ENCODE measurements at places on chromosomes 12 and 14. TPM values are rescaled to one million over a fixed set of nuclear protein-coding genes. Genes with fewer than 3 reads are reported as not detected.

GRCh38 chr14:61514927-61515326, 180.4 kb upstream of the HIF1A start:
- no peak for DNase-seq

DNA sequence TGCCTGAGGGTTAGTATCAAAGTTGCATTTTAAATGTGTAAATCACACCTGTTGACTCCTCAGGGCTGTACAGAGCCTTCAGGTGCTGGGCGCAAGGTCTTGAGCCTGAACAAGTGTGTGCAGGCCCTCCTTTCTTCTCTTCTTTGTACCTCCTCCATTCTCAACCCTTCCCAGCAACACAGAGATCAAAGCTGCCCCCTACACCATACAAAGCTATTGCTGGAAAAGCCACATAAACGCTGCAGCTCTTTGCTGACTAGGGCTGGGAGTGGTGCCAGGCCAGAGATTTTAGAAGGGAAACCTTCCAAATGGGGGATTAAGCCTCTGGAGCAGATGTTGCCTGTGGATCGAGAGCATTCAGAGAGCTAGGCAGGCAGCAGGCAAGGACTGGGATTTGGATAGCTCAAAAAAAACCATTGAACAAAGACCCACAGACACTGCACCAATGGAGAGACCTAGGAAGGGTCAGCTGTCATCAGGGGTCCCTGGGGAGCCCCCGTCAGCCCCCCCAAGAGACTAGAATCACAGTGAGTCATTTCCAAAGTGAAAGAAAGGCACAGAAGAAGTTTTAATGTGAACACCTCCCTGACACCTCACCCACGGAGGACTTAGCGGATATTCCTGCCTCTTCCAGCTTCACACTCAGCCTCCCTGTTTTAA, 18.2 kb upstream of the SUSD6 start:
- peak; percentile 65 for DNase-seq

- DNase-seq: peak; percentile 36
These were observed 112.1 kb upstream of the NPAS3 start for GRCh38 chr14:32826404-32827082.

DNA sequence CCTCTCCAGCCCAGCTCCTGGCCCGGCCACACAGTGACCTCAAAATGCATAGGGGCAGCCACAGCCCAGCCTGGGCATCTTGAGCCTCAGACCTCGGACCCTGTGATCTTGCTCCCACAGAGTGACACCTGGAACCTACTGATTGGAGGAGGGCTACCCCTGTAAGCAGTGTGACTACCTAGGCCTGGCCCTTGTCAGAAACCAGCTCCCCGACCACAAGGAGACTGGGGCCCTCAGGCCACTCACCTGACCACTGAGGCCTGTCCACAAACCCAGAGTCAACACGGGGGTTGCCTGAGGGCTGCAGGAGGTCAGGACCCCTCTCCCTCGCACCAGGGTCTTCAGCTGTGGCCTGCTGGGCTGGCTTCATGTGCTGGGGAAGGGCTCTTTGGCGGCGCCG, 9.0 kb downstream of the ANHX start:
- DNase-seq: no peak

DNA sequence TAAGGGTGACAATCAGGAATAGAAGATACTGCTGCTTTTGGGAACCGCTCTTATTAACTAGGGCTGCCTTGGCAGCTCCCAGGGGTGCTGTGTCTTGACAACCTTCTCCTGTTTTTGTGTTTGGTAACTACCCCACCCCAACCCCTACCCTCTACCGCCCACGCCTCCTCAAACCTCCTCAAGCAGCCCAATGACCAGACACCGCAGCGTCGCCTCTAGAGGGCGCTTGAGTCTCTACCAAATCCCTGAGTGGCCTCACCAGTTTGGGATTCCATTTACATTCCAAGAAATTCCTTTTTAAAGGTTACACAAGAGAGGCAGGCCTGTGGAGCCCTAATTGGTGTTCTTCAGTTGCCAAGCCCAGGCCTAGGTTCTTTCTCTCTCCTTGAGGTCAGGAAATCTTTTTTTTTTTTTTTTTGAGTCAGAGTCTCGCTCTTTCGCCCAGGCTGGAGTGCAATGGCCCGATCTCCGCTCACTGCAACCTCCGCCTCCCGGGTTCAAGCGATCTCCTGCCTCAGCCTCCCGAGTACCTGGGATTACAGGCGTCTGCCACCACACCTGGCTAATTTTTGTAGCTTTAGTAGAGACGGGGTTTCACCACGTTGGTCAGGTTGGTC, 72.4 kb upstream of the USP44 start:
- peak; percentile 86 for DNase-seq

DNA sequence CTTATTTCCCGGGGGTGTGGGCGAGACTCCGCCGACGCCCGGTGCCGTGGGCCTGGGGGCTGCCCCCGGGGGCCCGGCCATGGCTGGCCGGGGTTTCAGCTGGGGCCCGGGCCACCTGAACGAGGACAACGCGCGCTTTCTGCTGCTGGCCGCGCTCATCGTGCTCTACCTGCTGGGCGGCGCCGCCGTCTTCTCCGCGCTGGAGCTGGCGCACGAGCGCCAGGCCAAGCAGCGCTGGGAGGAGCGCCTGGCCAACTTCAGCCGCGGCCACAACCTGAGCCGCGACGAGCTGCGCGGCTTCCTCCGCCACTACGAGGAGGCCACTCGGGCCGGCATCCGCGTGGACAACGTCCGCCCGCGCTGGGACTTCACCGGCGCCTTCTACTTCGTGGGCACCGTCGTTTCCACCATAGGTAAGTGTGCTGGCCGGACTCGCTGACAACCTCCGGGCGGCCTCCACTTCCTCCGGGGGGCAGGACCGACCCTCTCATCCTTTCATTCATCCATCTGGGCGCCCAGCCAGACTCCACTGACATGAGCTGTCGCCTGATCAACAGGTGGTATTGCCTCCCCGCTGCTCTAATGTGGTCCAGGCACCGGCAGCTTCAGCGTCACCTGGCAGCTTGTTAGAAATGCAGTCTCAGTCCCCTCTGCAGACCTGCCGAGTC, 467 bp downstream of the KCNK13 start:
- DNase-seq: no peak

The PDZRN4 gene
- total RNA-seq: not detected

- no peak for DNase-seq
These were observed 47.6 kb downstream of the MYBPC1 start for GRCh38 chr12:101642115-101643067.

GRCh38 chr12:2372735-2373134, 319.9 kb downstream of the CACNA1C start:
- peak; percentile 45 for DNase-seq

DNA sequence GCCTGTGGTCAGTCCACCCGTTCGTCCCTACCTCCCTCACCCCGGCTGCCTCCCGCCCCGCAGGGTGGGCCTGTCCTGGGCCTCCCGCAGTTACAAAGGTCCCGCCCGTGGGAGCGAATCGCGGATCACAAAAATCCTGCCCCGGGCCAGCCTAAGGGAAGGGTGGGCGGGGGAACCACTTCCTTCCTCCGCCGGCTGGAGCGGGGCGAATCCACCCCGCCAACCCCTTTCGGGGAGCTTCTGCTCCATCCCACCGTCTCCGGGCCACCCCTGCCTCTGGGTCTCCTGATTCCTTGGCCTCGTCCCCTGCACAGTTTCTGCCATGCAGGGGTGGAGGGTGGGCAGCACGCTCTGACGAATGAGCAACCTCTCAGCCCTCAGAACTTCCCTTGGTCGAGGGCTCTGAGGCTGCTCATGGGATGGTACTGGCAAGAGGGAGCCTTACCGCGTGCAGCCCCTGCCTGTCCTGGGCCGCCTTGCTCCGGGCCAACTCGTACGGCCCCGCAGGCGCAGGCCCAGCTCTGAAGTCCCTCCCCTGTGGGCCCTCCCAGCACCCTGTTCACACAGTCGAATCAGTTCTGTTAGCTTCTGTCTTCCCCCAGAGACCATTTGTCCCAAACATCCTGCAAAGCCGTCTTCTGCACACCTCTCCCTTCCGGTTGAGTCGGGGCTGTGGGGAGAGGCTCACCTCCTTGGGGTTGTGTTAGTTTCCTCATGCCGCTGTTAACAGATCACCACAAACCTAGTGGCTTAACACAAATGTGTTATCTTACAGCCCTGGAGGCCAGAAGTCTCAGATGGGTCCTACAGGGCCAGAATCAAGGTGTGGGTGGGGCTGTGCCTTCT, 589 bp upstream of the HVCN1 start:
- peak; percentile 26 for DNase-seq

DNA sequence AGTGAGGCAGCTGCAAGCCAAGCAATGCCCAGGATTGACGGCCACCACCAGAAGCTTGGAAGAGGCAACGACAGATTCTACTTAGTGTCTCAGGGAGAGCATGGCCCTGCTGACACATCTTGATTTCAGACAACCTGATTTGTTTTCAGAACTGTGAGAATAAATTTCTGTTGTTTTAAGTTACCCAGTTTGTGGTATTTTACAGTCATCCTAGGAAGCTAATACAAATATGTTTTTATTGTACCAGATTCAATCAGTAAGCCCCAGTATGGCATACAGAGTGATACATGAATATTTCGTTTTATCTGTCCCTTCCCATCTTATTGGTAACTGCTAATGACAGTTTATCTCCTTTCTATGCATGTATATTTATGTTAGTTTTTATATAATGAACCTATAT, 62.3 kb downstream of the SAMD4A start:
- no peak for DNase-seq
